ENCODE measurements at places on chromosomes 5 and 9. TPM values are rescaled to one million over a fixed set of nuclear protein-coding genes. Genes with fewer than 3 reads are reported as not detected.

- ATAC-seq, result no peak
Measured at GRCh38 chr9:17793713-17794622, 215.1 kb downstream of the SH3GL2 start.

- ATAC-seq, result no peak
Measured at GRCh38 chr9:124262649-124262972, 4.9 kb downstream of the NEK6 start.

Gene PCDHA4
- total RNA-seq, result not detected

DNA sequence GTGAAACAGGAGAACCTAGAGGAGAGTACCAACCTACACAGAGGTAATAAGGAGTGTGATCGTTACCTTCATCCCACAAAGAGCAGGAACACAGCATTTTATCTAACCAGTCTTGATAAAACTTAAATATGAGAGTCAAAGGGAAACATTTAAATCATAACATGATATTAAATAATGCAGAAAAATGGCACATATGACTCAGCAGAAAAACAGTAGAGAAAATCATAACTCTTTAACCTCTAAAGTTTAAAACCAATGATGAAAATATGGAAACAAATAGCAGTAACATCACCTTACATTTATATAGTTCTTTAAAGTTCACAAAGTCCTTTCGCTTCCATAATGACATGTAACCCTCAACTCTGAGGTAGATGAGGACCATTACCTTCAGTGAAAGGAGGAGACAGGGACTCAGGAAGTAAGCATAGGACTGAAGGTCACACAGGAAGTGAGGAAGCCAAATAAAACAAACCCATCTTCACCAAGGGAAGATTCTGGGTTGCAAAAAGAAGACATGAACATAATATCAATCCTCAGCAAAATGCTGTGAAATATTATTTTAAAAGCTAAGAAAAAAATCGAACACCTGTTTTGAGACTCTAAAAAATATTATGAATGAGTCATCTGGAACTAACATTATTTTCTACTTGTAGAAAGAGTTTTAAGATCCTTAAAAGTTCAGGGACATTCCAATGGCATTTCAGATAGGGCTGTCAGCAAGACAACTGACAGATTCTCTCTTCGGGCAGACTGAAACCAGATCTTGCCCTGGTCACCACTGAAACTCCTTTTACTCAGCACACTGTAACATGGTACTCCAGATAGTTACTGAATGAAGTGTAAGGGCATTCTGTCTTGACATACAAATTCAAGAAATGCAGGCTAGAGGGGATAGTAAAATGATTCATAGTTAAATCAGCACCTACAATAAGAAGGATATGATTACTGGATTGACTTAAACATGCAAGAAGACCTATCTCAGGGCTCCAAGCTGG is 148.5 kb downstream of the EPB41L4A start:
- peak; percentile 49 for ATAC-seq

Gene MARCOL
- not detected for total RNA-seq

GRCh38 chr9:96327694-96328352 is 25.8 kb upstream of the HSD17B3 start:
- ATAC-seq, result peak; percentile 73

Gene NPR3
- total RNA-seq, result 0.09 TPM

DNA sequence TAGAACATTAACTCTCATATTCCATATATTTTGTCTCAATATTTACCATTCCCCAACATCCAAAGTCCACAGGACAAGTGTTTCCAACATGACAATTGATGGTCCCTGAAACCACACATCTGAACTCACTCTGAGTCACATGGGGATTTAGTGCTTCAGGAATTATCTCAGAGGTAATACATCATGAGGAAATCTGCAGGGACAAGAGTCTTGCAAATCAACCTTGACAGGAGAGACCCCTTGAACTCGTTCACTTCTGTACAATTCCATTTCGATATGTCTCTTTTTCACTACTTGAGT is 119.7 kb upstream of the ABCA1 start:
- ATAC-seq, result no peak

GRCh38 chr5:40628407-40628806 is 51.3 kb upstream of the PTGER4 start:
- ATAC-seq, result no peak

Gene ADAMTS12
- not detected for total RNA-seq

GRCh38 chr9:130364619-130365322 is 80.0 kb upstream of the ASS1 start:
- no peak for ATAC-seq

- ATAC-seq, result peak; percentile 74
Measured at GRCh38 chr9:8365029-8365428, 565.5 kb upstream of the DMAC1 start.
